Urinary bladder (tissue), 4 donors: ENCODE measurements at places on chromosomes 11 and 22. TPM values are rescaled to one million over a fixed set of nuclear protein-coding genes. Genes with fewer than 3 reads are reported as not detected.

DNA sequence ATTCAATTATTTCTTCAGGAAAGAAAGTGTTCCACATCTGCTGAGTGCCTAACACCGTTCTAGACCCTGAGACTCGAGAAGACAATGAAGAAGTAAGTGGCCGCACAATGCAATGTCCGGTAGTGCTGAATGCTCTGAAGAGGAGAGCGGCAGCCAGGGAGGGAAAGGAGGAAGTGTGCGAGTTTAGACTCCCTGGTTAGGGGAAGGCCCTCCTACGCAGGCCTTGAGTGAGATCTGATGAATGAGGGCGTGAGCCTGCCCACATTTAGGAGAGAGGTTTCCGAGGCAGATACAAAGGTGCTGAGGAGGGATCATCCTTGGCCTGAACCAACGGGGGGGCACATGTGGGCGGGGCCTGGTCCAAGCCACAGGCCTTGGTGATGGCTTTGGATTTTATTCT is 558.6 kb downstream of the NTM start:
- DNase-seq: no peak

GRCh38 chr11:45724153-45724552 is 58.7 kb upstream of the CHST1 start:
- DNase-seq: no peak

GRCh38 chr11:72598906-72599305 is 75.3 kb downstream of the PDE2A start:
- DNase-seq: no peak

DNA sequence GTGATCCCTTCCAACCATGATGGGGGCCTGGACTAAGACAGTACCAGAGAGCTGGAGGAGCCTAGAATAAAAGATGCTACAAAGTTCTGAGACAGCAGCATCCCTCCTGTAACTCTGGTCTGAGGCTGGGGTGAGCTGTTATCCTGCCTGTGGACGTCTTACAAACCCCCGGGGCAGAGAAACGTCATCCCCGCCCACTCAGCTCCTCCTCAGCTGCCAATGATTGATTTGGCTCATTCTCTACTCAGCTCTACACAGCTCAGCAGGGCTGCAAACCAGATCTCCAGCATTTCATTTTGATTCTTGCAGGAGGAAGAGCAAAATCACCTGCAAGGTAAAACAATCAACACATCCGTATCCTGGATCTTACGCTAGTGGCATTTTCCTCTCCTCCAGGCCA is 55.5 kb downstream of the CSNK2A3 start:
- no peak for DNase-seq

The CATSPERZ gene
- polyA plus RNA-seq: 0.29 TPM

GRCh38 chr22:24086310-24086709 is 75.2 kb downstream of the CABIN1 start:
- DNase-seq: no peak

The ZNF280A gene
- not detected for polyA plus RNA-seq

GRCh38 chr11:107827041-107827440 is 31.5 kb downstream of the SLC35F2 start:
- DNase-seq: no peak

DNA sequence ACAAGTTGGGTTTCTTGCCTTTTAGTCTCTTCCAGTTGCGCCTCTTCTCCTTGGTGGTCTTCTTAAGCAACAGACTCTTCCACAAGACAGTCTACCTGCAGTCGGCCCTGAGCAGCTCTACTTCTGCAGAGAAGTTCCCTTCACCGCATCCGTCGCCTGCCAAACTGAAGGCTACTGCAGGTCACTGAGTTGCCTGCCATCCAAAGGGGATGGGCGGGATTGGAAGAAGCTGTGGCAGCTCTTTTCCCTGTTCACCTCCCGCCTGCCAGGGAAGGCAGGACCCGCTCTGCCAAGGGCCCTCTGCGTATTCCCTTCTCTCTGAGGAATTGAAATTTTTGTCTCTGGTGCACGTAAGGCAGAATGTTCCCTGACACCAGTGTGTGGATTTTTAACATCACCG is 9.2 kb upstream of the STT3A start:
- no peak for DNase-seq

The MB gene
- polyA plus RNA-seq: 0.32 TPM

DNA sequence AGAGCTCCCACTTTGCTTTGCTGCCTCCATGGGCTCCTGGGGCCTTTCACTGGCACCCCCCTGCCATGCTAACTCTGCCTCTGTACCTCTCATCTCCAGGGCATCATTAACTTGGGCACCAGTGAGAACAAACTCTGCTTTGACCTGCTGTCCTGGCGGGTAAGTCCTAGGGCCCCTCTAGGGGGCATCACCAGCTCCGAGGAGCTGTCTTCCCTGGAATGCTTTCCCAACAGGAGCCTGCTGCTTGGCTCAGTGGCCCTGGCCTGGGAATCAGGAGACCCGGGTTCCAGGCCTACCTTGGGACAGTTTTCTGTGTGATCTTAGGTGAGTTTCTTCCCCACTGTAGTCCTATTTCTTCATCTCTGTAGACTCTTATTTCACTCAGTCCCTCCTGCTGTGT is 5.1 kb downstream of the ACCS start:
- no peak for DNase-seq

DNA sequence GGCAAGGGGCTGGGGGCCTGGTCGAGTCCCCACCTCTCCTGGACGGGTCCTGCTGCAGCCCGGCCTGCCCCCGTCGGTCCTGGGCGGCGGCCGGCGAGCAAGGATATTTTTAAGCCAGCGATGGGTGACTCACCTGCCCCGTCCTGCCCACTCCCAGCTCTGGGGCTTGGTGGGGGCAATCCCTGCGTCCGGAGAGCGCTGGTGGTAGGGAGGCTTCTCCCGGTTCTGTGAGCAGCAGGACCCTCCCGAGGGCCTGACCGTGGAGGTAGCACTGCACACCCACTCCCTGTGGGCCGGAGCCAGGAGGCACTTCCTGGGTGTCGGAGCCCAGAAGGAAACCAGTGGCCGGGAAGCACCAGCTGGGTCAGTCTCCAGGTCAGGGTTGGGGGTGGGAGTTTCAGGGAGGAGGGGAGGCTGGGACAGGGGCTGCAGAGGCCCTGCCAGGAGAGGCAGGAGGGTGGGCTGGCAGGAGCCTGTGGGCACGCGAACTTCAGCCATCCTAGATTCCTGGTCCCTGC is 467 bp downstream of the EPS8L2 start:
- no peak for DNase-seq

DNA sequence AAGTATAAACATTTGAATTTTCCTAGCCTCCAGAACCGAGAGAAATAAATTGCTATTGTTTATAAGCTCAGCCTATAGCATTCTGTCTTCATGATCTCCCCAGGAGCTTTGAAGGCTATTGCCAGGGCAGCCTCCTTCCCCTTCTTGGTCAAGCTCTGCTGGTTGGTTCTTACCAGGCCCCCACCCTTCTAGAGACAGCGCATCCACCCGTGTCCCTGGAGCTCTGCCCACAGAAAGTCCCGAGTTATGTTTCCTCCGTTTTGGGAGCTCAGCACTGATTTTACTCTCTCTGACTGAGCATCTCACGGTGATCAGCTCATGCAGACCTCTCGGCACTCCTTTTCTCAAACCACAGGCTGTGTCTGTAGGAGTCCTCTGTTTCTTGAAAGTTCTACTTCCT is 123.8 kb upstream of the SORL1-AS1 start:
- DNase-seq: no peak

DNA sequence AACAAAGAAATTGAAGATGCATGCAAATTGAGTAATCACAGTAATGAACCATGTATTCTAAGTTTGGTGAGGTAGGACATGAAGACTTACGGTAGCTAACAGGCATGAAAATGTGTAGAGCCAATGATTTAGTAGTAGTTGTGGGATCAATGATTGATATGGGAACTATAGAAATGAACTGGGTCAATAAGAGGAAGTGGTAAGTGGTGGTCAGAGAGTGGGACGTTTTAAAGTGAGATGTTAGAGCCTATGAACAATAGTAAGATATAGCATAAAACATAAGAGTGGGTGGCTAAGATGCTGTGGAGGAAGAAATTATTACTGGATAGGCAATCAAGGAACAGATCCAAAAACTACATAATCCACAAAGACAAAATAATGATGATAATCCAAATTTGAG is 45.0 kb downstream of the DLG2 start:
- no peak for DNase-seq

DNA sequence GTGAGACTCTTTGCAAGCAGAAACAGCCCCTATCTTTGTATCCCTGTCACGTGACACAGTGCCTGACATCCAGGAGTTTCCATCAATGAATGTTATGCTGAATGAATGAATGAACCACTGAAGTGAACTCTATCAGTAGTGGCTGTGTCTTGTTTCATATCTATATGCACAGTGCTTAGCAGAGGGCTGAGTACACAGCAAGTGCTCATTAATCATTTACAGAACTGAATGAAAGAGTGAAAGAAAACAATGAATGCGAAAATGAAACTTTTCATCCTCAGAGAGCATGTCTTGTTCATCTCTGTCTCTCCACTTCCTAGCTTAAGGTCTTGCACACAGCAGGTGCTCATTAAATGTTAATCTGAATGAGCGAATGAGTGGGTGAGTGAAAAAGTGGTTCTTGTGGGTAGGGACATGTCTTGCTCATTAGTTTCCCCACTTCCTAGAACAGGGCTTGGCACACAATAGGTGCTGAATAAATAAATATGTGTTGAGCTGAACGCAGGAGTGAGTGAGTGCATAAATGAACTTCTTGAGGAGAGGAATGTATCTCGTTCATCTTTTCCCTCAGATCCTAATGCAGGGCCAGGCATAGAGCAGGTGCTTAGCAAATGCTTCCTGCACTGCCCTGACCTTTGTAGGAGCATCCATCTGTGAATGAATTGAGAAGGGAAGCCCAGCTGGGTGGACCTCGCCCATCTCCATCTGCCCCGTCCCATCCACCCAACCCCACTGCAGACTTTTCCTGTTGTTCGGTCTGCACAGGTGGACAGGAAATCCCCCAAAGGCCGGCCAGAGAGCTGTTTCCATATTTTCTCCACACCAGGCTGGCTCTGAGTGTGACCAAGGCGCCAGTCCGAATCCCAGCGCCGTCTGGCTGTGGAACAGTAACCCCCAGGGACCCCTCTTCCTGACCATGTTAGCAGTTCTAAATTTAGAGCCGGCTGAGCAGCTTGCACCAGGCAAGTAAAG is 113.4 kb upstream of the CRYBB3 start:
- DNase-seq: no peak

The FAM180B gene
- 0.10 TPM for polyA plus RNA-seq

The CCDC188 gene
- polyA plus RNA-seq: 0.90 TPM

The TMEM25 gene
- polyA plus RNA-seq: 23.9 TPM

The SLC25A45 gene
- 4.3 TPM for polyA plus RNA-seq

- DNase-seq: no peak
Measured at GRCh38 chr11:18137186-18137800, 4.9 kb downstream of the MRGPRX3 start.

GRCh38 chr11:65208785-65209710 is 27.3 kb downstream of the CAPN1 start:
- DNase-seq: no peak

GRCh38 chr11:62556875-62557631 is 10.4 kb upstream of the AHNAK start:
- no peak for DNase-seq

The ARHGAP32 gene
- polyA plus RNA-seq: 5.1 TPM

DNA sequence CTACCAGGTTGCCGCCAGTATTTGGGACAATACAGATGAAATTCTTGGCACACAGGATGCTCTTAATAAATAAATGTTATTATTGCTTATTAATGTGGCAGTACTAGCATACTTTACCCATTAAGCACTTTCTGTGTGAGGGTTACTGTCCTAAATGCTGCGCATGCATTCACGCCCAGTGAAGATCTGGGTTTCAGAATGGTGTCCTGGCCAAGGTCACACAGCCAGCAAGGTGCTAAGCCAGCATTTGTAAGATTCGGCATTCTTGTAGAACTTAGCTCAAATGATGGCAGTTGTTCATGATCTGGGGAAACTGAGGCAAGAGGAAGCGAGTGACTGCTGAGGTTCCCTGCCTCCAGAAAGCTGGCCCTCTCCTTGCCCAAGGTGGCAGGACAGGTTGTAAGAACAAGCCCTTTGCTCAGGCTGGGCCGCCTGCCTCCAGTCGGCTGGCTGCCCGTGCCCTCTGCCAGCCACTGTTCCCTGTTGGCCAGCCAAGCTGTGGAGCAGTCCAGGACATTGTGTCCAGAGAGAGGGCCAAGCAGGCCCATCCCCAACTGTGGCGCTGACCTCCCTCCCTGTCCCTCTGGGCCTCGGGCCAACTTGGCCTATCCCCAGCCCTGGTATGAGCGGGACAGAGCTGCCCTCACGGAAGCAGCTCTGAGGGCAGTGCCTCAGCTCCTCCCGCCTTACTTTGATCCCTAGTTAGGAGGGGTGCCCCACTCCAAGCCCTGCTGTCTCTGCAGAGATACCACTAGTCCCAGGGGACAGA is 28.8 kb downstream of the TOB2 start:
- no peak for DNase-seq

The NUP50 gene
- polyA plus RNA-seq: 17.6 TPM

DNA sequence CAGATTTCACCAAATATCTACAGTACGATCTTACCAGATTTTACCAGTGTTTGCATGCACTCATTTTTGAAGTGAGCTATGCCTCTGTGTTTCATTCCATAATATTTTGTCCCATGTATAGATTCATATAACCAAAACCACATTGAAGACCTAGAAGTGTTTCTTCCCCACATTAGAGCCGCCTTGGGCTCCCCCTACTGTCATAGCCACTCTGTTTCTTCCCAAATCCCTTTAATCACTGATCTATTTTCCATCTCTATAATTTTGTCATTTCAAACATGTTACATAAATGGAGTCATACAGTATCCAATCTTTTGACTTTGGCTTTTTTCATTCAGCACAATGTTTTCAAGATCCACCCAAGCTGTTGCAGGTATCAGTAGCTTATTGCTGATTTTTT is 12.7 kb downstream of the MRGPRX3 start:
- DNase-seq: no peak

DNA sequence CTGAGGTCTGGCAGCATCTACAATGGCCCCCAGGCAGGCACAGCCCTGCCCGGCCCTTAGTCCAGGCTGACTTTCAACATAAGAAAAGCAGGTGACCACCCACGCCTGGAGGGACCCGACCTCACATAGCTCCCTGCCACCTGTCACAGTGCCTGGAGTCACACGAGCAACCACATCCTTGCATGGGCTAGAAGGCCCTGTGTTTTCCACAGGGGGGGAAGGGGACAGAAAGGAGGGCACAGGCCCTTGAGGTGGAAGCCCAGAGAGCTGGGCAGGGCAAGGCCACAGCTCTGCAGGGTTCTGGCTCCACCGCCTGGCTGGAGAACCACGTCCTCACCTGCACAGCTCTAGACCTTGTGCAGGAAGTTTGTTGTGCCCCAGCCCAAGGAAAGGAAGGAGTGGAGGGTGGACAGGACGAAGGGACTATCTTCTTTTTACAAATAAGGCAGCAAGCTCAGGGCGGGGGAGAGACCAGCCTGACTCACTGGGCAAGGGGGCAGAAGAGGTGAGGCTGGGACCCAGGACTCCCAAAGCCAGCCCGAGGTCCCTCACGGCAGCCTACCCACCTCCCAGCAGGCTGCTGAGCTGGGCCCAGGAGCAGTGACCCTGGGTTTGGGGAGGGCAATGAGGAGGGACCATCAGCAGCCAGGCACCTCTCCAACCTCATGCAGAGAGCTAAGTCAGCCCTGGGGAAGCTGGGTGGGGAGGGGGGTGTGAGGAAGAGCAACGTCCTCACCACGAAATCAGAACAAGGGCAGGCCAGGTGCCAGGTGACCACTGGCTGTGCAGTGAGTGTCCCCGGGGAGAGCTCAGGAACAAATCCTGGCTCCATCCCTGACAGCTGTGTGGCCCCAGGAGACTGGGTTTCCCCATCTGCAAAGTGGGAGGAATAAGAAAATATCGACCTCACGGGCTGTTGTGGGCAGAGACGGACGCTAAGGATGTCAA is 4.3 kb downstream of the C1QTNF6 start:
- DNase-seq: no peak

The GGTLC3 gene
- polyA plus RNA-seq: not detected

- DNase-seq: peak; percentile 74
Measured at GRCh38 chr11:59186130-59186594, 14.2 kb downstream of the DTX4 start.

The PATL1 gene
- 19.5 TPM for polyA plus RNA-seq

The SGSM1 gene
- polyA plus RNA-seq: 2.0 TPM

The SPA17 gene
- polyA plus RNA-seq: 4.4 TPM

The XNDC1N gene
- 4.2 TPM for polyA plus RNA-seq
